ENCODE measurements at places on chromosomes 2 and 18.

GRCh38 chr18:39215920-39216319 lies 1650.3 kb upstream of the CELF4 start:
- no peak for DNase-seq

DNA sequence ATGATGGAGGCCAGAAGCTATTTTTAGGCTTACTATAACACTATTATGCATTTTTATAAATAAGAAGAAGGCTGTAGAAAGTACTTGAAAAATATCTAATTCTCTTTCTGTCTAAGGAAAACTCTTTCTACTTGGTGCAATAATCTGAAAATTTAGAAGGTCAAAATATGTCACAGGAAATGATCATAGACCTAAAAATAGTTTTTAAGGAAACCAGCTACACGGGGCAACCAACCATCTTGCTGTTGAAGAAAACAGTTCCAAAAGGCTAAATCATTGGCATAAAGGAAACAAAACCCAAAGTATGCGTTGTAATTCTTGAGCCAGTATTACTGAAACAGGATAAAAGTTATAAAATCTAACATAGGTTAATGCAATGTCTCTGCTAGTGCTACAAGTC lies 40.2 kb downstream of the SOCS6 start:
- DNase-seq, result no peak

- DNase-seq, result peak; percentile 62
These were observed 10.4 kb upstream of the MAP3K2 start for GRCh38 chr2:127398239-127398590.

GRCh38 chr2:119864318-119864717 lies 104.6 kb downstream of the PTPN4 start:
- no peak for DNase-seq

DNA sequence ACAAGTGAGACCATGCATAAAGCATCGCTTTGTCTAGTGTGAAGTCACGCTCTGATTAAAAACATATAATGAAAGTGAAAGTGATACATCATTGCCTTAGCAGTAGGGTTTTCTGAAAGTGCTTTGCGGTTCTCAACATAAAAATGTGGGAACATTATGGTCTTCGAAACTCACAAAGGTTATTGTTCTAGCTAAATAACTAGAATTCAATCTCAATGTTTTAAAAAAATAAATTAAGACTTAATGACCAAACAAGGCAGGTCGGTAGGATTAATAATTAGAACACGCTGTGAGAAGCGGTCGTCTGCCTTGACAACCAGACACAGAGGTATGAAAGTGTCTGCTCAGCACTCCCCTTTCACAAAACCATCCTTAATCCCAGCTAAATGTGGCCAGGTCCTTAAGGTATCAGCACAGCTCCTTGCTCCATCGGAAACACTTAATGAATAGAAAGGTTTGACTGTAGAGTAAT lies 42.2 kb downstream of the KLHL14 start:
- DNase-seq, result peak; percentile 4

DNA sequence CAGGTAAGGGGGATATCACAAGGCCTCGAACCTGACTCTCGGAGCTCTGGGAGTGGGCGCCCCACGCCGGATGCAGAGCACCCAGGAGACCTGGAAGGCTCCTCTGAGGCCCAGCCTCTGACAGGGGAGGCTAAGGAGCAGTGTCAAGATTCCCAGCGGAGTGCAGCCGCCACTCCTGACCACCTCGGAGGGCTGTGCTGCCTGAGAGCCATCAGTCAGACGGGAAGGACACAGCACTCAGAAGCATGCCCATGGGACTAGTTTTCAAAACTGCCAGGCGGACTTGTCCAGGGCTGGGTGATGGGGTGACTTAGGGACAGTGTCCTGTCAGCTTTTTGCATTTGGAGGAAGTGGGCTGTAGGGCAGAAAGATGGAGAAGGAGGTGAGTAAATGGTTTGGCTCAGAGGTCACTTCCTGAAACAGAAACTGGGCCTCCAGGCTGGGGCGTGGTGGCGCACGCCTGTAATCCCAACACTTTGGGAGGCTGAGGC lies 34.6 kb upstream of the B3GNT7 start:
- no peak for DNase-seq

DNA sequence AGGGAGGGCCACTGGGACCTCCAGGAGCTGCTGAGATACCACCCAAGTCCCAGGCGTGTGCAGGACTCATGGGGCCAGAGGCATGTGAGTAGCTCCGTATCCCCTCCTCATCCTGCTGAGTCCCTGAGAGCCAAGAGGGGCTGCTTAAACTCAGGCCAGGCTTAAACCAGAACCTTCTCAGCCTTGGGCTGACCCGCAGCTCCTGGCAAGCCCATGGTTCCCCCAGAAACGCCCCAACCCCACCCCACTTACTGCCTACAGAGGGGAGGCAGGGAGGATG lies 2.5 kb upstream of the NMUR1 start:
- no peak for DNase-seq

Measured in GM19239 (cell line).